ENCODE measurements at places on chromosomes 16 and 17.
A peak's percentile ranks its signal among the peaks of the same experiment; 100 is the strongest.

GRCh38 chr16:20889625-20890275, 10.4 kb downstream of the DCUN1D3 start:
- DNase-seq, result no peak

DNA sequence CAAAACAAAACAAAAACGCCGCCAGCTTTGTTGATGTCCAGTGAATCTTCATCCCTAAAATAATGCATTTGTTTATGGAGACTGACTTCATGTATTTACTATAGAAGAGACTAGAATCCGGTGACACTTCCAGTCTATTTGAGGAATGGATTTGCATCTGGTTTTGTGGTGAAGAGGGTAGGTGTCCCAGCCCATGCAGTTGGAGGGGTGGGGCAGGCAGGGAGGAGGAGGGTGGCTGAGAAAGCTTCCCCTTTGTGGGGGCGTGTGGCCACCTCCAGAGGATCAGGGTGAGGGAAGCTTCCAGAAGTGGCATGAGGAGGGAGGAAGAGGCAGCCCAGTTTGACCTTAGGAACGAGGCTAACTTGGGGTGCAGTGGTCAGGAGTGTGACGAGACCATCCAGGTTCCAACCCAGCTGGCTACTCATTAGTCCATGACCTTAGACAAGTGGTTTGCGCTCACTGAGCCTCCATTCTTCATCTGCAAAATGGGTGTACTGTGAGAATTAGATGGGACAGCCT, 69.5 kb downstream of the CMIP start:
- DNase-seq, result no peak

- DNase-seq, result peak; percentile 48
Measured at GRCh38 chr16:57012353-57012752, 23.0 kb downstream of the NLRC5 start.

DNA sequence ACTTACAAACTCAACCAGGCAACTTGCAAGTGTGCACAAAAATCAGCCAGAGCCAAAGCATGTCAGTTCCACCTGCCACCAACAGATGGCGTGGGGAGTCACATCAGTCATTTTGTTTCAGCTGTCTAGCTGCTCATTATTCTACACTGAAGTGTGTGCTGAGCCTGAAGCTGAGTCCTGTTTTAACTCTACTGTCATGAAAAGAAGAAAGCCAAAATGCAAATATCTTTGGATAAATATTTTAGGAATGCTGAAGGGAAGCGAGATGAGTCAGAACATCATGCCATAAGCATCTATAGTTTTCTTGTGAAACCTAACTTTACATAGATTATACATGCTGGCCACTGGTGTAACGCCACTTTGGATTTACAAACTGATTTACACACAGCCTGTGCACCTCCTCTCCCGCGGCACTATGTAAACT, 172.6 kb downstream of the CDK5R1 start:
- DNase-seq, result peak; percentile 87

DNA sequence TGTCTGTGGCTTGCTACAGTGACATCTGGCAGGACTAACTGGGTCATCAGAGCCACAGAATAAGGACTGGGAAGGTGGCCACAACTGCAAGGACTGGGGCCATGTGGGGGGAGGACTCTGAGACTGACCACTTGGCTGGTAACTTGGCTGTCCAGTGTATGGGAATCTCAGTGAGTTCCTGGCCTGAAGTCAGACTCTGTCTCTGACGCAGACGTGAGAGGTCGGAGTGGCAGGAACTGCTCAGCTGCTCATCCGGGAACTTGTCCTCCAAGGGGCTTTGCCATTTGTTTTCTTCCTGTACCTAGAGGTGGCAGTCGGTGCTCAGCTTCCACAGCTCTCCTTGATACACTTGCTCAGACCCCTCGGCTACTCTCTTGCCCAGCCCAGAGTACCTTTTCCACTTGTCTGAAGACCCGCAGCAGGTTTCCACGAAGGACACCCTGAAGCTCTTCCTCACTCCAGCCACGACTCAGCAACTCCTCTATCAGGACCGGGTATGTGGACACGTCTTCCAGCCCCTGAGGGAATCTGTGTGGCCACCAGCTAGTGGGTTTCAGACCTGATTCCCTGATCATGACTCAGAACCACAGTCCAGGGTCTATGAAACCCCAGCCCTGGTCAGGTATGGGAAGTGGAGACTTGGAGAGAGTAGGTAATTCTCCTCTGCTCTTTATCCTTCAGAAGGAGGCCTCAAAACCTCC, 7.3 kb upstream of the DPEP3 start:
- DNase-seq, result peak; percentile 88

- no peak for DNase-seq
Measured at GRCh38 chr16:648071-648780, 939 bp upstream of the WDR90 start.

- DNase-seq, result no peak
Measured at GRCh38 chr16:29804455-29805231, 1.7 kb upstream of the MAZ start.

Measured in islet precursor cell (in vitro differentiated cells).